ENCODE measurements at places on chromosomes 2 and 18. TPM values are rescaled to one million over a fixed set of nuclear protein-coding genes. Genes with fewer than 3 reads are reported as not detected.

The IL36RN gene
- 0.67 TPM for total RNA-seq

The C2orf49 gene
- total RNA-seq, result 16.5 TPM

The SFT2D3 gene
- 9.2 TPM for total RNA-seq

The GPR55 gene
- not detected for total RNA-seq

The NGEF gene
- total RNA-seq, result 1.8 TPM

The RRM2 gene
- 16.2 TPM for total RNA-seq

The RBMS1 gene
- 52.1 TPM for total RNA-seq

The SKOR2 gene
- total RNA-seq, result not detected

The TTC32 gene
- 8.0 TPM for total RNA-seq

The RETSAT gene
- 157 TPM for total RNA-seq

The DLGAP1 gene
- total RNA-seq, result 0.69 TPM

The TRIM43 gene
- total RNA-seq, result not detected

The SATB2 gene
- total RNA-seq, result 7.5 TPM

The UGT1A5 gene
- total RNA-seq, result 0.99 TPM

The CDH20 gene
- not detected for total RNA-seq

The RFX8 gene
- total RNA-seq, result 0.82 TPM

The SLC8A1 gene
- 13.6 TPM for total RNA-seq

The PRKAG3 gene
- total RNA-seq, result not detected

The GRB14 gene
- total RNA-seq, result 9.8 TPM

The SETBP1 gene
- total RNA-seq, result 23.2 TPM

The ARHGAP28 gene
- 9.0 TPM for total RNA-seq

The IL1RL2 gene
- total RNA-seq, result 4.7 TPM

The C1QL2 gene
- total RNA-seq, result not detected

The GALNT14 gene
- total RNA-seq, result 25.4 TPM

The ASPRV1 gene
- total RNA-seq, result not detected

The CAPN14 gene
- total RNA-seq, result 0.17 TPM

The LYG2 gene
- not detected for total RNA-seq

The CYP1B1 gene
- 20.8 TPM for total RNA-seq

The FAM124B gene
- total RNA-seq, result not detected

The LIPG gene
- 78.8 TPM for total RNA-seq

The MOCOS gene
- total RNA-seq, result 7.5 TPM

The DES gene
- not detected for total RNA-seq

The KATNAL2 gene
- total RNA-seq, result 0.33 TPM

The ABCG8 gene
- not detected for total RNA-seq

The CSRNP3 gene
- 0.59 TPM for total RNA-seq

The CAVIN2 gene
- total RNA-seq, result 3.2 TPM

The ALKAL2 gene
- not detected for total RNA-seq

The CHRNG gene
- total RNA-seq, result not detected

The ELOA2 gene
- total RNA-seq, result not detected

The SERPINB3 gene
- 12.7 TPM for total RNA-seq

The DSG1 gene
- total RNA-seq, result 0.08 TPM
